Osteocyte (in vitro differentiated cells): ENCODE measurements at places on chromosomes 2 and 18.

- DNase-seq, result no peak
Observed at GRCh38 chr18:58287353-58288274, 243.6 kb downstream of the NEDD4L start.

DNA sequence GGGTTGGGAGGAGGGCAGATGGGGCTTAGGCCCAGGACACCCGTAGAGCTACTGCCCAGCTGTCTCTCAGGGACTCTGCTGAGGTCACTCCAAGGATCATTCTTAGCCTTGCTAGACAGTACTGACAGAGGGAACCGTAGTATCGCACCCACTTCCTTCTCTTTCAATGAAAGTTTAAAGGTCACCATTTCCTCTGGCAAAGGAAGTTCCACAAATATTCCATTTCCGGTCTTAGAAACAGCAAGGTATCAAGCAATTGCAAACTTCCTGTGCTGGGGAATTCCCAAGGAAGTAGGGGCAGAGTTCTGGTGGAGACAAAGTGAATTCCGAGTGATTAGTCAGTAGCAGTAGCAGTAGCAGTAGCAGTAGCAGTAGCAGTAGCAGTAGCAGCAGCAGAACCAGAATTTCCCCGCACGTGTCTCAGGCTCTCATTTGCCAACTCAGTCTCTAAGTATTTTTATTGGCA lies 24.7 kb downstream of the IL1B start:
- no peak for DNase-seq

DNA sequence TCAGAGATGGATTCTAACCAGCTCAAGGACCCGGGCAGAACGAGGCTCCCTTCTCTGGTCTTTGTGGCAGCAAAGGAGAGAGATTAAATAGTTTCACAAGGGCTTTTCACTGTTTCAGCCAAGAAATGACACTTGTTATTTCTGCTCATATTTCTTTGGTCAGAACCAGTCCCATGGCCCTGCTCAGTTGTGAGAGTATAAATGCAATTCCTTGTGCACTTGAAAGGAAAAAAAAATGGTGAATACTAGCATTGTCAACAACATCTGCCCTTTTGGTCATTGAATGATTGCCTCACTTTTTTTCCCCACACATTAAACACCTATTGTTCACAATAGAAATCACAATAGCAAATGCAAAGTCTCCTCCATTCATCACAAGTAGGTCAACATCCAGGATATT lies 104.4 kb downstream of the RDH14 start:
- DNase-seq, result no peak

GRCh38 chr2:157363612-157364101 lies 38.0 kb upstream of the ERMN start:
- DNase-seq, result no peak

GRCh38 chr2:205047273-205047839 lies 502.1 kb downstream of the PARD3B start:
- DNase-seq, result no peak

GRCh38 chr2:145753966-145754365 lies 1234.0 kb upstream of the ZEB2 start:
- DNase-seq, result no peak

GRCh38 chr2:226118471-226119429 lies 680.9 kb downstream of the IRS1 start:
- no peak for DNase-seq

DNA sequence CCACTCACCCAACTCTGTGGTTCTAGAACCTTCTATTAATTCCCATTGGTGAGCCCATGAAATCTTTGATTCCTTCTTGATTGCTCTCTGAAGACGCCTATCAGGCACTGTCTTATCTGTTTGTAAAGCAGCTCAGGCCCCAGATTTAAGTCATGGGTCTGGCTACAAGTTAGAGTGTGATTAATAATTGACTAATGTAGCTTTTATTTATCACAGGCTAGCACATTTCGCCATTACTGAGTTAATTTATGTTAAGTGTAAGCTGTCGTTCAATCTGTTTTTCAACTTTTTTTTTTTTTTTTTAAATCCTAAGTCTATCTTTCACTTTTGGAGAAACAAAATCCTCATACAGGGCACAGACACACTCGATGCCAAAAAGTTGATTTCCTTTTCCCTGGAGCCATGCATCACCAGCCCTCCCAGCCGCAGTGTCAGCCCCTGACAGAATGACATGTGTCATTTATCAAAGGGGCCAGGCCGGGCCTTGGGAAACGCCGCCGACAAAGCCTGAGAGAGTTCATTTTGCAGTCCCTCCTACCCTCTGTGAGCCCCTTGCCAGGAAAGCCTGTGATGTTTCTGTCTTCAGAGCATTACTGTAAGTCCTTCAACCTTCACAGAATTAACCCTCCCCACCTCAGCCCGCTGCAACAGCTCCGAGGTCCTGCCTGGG lies 15.8 kb downstream of the TSHZ1 start:
- DNase-seq, result no peak

- no peak for DNase-seq
Observed at GRCh38 chr2:128997166-128997866, 678.6 kb upstream of the HS6ST1 start.

GRCh38 chr2:70118798-70119454 lies 31.6 kb downstream of the PCBP1 start:
- DNase-seq, result no peak

DNA sequence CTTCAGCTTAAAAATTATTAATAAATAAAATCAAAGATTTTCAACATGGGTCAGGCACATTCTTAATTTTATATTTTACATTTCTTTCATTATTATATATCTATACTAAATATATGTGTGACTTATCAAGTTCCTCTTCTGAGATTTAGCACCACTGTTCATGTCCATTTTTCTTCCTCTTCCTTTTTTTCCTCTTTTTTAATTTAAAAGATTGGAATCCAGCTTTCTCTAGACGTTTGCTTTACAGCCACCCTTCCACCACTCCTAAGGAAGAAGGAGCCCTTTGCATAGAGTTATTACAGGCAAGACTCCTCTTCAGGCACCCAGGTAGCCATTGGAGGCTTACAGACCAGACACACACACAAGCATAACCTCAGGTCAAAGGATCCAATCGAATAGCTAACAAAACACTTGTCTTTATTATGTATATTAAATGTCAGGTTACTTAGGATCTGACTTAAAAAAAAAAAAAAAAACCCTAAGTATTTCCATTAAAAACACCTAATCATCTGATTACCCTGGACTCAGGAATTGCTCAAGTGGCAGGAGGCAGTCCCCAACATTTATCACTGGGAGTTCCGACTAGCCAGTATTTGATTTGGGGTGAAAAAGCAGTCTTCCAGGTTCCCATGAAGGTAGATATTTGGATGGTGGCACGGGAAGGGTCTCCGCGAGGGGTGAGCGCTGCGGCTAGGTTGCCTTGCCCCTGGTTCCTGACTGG lies 2.4 kb upstream of the ZEB2 start:
- no peak for DNase-seq

GRCh38 chr2:177641331-177641730 lies 248.8 kb downstream of the AGPS start:
- DNase-seq, result no peak

DNA sequence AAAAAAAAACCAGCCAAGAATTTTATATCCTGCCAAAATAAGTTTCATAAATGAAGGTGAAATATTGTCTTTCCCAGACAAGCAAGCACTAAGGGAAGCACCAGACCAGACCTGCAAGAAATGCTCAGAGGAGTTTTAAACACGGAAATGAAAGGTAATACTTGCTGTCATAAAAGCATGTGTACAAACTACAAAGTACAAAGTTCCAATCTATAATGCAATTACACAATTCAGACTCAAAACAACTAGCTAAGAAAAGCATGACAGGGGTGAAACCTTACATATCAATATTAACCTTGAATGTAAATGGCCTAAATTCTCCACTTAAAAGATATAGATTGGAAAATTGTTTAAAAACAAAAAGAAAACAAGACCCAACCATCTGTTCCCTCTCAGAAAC lies 45.0 kb upstream of the ASXL3 start:
- no peak for DNase-seq

DNA sequence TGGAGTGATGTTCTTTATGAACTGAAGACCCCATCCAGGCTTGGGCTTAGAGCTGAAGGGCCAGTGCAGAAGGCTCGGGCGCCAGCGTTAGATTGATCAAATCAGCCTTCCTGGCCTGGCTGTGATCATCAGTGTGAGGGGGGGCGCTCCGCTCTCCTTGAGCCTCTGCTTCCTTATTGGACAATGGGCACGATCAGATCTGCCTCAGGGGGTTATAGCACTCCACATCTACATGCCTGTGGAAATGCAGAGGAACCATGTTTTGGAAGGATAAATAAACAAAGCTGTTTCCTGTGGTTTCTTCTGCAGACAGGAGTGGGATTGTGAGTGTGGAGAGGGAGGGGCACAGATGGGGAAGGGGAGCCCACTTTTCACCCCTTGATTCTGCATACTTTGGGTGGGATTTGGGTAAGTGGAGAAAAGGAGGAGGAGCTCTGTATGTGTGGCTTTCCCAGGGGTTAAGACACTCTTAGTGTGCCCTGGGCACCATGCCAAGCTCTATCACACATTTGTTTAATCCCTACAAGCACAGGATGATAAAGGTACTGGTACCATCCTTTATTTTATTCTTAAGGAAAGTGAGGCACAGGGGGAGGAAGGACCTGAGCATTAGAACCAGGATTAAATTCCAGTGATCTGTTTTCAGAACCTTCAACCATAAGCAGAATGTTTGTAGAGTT lies 150.5 kb downstream of the EN1 start:
- no peak for DNase-seq

DNA sequence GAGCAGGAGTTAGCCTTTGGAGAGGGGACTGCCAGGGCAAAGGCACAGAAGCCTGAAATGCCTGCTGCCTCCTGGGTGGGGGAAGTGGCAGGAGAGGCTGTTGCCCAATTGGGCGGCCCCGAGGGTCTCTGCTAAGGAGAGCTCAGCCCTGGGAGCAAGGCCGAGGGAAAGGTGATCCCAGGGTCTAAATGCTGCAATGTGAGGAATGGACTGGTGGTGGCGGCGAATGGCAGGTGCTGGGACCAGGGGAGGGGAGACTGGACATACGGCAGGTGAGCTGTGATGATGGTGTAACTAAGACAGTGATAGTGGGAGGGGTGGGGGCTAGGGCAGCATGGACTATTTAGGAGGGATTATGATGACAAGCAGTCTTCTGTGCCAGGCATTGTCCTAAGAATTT lies 104.0 kb downstream of the DYSF start:
- no peak for DNase-seq

GRCh38 chr2:36528274-36528673 lies 69.7 kb downstream of the FEZ2 start:
- no peak for DNase-seq

- no peak for DNase-seq
Observed at GRCh38 chr2:118530976-118531375, 316.5 kb downstream of the EN1 start.

DNA sequence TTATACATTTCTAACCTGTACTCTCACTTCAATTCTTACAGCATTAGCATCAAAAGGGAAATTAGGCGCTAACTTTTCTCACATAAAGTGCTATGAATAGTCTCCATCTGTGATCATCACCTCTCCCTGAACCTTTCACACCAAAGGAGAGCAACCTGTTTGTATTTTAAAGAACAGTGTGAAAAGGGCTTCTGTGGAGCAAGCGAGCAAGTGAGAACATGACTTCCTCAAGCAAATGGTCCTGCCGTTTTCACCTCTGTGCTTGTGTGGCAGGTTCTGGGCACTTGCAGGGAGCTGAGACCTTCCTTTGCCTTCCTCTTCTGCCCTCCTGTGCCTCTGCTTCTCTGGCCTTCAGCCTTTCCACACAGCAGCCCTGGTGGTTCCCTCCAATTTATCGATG lies 51.9 kb downstream of the TGFA start:
- no peak for DNase-seq

DNA sequence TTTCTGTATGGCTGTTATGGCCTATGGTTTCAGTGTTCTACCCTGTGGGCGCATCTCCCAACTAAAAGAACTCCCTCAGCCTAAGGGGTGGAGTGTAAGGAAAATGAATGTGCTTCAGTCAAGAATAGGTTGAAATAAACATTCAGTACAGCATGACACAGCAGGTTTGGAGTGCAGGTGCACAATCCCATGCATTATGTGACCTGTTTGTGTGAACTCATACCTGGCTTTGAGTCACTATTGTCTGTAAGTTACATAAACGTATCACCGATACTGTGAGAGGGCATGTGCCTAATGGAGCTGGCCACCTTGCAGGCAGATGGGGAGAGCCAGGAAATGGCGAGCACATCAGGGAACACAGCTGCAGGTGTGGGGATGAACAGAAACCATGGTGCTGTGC lies 216.0 kb downstream of the DSEL start:
- no peak for DNase-seq

- DNase-seq, result no peak
Observed at GRCh38 chr2:44104855-44105271, 63.8 kb upstream of the PPM1B start.

DNA sequence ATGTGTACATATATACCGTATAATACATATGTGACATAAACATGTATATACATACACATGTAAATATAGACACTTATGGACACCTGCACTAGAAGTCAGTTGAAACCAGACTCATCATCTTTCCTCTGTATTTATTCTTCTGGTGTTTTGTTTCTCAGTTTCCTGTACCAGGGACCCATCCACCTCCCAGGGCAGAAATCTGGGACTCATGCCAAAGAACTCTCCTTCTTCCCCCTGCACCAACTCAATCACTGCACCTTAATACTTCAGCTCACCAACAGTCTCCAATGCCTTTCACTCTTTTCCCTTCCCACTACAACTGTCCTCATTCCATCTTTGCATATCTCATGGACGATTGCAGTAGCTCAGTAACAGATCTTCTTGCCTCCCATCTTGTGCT lies 428.0 kb downstream of the FBXO15 start:
- DNase-seq, result no peak

DNA sequence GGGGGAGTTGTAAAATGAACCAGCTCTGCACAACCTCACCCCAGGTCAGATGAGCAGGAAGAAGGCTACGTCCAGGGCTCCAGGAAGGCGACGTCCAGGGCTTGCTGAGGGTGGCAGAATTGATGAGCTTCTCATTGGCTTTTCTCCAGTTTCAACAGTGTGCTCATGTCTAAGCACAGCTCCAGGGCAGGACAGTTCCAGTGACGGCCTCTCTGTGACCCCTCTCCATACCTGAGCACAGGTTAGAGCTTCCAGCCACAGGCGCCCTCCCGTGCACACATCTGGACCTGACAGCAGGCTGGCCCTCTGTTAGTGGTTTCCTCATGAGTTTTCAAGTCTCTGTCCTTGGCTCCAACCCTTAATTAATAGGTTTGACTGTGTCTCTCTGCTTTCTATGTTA lies 327.6 kb downstream of the ZNF516 start:
- no peak for DNase-seq

- DNase-seq, result no peak
Observed at GRCh38 chr2:107685421-107685986, 141.2 kb upstream of the RGPD4 start.
